ENCODE measurements at places on chromosomes 16 and 17.
A peak's percentile ranks its signal among the peaks of the same experiment; 100 is the strongest.

GRCh38 chr17:37107406-37108083, 158.8 kb downstream of the AATF start:
- DNase-seq = no peak

DNA sequence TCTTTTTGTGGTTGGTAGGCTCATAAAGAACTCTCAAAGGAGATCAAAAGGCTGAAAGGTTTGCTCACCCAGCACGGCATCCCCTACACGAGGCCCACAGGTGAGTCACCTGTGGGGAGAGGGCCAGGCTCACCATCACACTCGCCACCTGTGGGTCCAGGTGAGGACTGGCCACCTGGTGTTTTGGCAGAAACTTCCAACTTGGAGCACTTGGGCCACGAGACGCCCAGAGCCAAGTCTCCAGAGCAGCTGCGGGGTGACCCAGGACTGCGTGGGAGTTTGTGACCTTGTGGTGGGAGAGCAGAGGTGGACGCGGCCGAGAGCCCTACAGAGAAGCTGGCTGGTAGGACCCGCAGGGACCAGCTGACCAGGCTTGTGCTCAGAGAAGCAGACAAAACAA, 11.1 kb downstream of the GNPTG start:
- DNase-seq = no peak

DNA sequence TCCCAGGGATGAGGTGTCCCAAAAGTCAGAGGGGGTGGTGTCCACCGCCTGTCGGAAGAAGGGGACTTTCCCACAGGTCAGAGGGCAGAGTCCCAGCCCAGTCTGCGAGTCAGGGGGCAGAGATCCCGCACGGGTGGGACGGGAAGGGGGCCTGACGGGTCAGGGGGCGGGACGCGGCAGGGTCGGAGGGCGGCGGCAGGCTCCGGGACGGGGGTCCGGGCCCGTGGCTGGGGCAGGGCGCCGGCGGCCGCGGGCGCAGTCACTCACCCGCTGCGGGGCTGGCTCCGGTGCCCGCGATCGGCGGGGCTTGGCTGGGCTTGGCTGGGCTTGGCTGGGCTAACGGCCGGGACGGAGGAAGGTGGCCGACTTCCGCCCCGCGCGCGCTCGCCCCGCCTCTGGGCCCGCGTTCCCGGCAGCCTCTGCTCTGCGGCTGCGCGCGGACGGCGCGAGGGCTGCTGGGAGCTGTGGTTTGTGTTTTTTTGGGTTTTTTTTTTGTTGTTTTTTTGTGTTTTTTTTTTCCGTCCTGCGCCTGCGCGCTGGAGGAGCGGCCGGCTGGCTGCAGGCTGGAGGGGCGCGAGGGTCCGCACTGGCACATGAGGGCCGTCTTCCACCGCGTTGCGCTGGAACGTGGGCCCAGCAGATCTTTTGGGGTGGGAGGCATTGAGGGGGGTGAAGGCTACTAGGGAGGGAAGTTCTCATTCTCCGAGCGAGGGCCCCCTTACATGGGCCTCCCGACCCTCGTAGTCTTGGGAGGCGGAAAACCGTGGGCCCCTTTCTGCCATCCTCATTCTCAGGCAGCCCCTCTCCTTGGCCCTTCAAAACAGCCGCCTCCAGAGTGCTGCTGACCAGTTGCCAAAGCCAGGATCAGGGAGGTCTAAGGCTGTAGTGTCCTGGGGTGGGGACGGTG, at the start of gene CANT1:
TSS of gene CANT1 (minus strand) at position 368 of the 907 bp plus-strand sequence. CDS start 12,142 bp downstream, outside the sequence.
- peak; percentile 83 for DNase-seq

DNA sequence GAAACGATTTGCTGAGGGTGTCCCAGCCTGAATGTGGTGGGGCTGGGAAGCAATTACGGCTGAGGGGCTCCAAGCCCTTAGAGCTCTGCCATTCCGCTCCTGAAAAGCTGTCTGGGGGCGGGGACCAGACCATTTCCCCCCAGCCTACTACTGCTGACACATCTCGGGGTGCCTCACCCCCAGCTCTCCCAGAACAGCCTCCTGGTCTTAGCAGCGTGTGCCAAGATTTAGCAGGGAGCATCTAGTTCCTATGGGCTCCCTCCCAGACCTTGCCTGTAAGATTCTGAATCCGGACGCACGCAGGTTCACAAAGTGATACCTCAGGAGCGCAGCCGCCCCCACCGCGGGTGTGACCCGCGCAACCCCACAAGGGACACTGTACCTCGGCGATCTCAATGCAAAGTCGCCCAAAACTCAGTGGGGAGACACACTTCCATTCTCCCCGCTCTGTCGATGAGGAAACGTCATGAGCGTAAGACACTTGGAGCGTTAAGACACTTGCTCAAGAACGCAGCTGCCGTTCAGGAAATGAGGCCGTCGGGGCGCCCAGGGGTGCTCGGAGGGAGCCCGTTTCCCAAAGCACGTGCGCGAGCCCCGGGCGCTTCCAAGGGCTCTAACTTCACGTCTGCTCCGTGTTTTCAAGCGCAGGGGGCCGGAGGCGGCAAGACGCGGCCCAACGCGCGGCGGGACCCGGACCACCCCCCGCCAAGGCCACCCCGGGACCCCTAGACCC, 629 bp downstream of the GEMIN4 start:
- DNase-seq = peak; percentile 30

- no peak for DNase-seq
Observed at GRCh38 chr17:4327606-4328005, 38.9 kb downstream of the UBE2G1 start.

GRCh38 chr17:17269926-17270773, 10.9 kb downstream of the COPS3 start:
- no peak for DNase-seq
